Activated naive CD4-positive, alpha-beta T cell treated with anti-CD3 and anti-CD28 coated beads, Interleukin-2, amount 10 ng/mL, durations not matched to agents 5 hours and 36 hours (primary cell): ENCODE measurements at places on chromosomes 4 and X. TPM values are rescaled to one million over a fixed set of nuclear protein-coding genes. Genes with fewer than 3 reads are reported as not detected.

HSD17B11 gene
- total RNA-seq, result 42.5 TPM

LRP2BP gene
- 0.63 TPM for total RNA-seq

SOWAHB gene
- not detected for total RNA-seq

GAGE2A gene
- total RNA-seq, result not detected

RAI2 gene
- total RNA-seq, result not detected
